ENCODE measurements at places on chromosomes 11 and 22.
A peak's percentile ranks its signal among the peaks of the same experiment; 100 is the strongest.

GRCh38 chr11:2746401-2747247 lies 46.8 kb upstream of the KCNQ1OT1 start:
- no peak for DNase-seq

DNA sequence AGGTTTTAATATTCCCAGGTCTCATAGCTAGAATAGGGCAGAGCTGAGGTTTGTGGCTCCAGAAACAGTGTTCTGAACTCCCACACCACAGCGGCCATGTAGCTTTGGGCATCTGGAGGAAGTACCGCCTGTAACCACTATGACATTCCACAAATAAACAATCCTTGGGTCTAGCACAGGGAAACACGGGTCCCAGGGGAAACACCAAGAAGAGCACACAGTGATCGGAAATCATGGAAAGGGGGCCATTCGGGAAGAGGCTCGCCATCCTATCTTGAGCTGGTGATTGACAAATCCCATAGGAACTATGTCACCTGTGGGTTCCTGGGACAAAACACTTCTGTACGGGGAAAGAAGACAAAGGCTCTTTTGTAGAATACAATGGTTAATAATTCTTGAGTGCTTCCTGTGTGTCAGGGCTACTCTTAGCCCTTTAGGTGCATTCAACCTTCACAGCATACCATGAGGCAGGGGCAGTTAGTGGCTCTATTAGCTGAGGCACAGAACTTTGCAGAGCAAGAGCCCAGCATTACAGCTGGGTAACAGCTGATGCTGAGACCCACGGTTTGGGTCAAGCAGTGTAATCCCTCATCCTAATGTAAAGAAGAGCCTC lies 514.2 kb downstream of the NTM start:
- no peak for DNase-seq

DNA sequence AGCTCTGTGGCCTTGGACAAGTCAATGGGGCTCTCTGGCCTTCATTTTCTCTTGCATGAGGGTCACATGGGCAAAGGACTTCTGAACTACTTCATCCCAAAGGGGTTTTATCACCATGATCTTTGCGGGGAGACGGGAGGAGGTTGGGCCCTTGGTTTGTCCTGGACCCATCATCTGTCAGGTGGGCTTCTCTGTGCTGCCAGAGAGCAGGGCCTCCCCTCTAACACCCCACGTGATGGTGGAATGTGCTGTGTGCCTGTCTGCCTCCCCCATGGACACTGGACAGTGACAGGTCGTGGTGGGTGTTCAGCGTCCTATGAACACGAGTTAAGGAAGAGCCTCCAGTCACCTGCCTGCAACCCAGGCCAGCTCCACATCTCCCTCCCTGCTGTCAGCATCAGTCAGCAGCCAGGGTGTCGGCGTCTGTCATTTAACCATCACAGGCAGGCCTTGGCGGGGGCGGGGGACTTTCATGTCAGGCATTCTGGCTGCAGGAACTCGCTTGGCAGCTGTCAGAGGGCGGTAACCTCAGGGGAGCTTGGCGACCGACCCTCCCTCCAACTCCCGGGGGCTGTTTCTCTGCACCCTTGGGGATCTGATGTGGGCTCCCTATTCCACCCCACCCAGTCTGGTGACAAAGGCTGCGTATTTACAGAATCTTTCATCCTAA lies 2.6 kb upstream of the SUN2 start:
- no peak for DNase-seq

DNA sequence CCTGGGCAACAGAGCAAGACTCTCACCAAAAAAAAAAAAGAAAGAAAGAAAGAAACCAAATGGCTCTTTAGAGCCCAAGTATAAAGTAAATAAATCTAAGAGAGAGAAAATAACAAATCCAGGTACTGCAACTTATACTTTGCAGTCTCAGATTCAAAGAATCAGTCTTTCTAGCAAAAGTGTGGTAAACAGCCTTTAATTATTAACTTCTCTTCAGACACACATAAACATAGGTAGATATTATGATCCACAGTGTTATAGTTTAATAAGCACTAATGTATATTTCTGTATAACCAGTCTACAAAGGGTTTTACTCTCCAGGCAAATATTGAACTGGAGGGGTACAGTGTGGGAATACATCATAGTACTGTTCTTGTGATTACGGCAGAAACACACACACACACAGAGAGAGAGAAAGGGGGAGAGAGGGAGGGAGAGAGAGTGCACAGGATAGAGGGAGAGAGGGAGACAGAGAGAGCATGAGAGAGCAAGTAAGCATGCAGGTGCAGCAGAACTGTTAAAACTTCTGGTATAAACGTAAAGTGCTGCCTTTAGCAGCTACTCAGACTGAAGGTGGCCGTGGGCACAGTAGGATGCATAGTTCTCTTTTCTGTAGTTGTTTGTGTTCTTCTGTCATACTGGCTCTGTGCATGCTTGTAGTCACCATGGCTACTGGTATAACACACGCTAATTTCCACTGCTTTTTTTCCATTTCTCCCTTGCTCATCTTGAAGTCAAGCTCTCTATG lies 32.3 kb downstream of the MTMR2 start:
- no peak for DNase-seq

GRCh38 chr11:64032050-64032449 lies 3.7 kb upstream of the FLRT1 start:
- no peak for DNase-seq

- DNase-seq: no peak
These were observed 252.7 kb downstream of the TMEM135 start for GRCh38 chr11:87290304-87290922.

DNA sequence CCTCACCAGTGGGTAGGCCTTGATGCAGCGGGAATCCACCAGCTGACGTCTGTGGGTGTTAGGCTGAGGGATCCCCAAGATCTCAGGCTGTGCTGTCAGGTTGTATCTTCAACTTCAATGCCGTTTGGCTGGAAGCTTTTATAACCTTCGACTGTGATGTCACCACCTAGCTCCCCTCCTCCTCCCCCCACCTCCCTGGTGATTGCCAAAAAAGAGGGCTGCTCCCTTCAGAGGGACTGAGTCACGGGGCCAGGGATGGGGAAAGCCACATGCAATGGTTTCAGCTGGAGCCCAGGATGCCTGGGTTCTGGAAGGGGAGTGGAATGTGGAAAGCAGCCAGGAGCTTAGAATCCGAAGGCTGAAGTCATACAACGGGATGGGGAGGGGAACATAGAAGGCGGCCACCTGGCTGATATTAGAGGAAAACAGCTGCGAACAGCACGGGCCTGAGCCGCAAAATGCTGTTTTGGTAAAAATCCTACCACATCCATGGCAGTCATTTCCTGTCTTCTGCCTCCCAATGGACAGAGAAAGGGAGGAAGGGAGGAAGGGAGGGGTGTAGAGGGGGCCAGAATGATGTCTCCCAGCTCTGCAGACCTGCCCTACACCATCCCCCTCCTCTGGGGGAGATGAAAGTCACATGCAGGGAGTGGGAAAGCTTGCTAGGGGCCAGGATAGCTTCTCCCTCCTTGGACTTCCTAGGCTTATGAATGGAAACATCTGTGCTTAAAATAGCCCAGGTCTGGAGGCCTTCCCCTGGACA lies at the start of gene LRRN4CL:
LRRN4CL (minus strand) TSS at position 110 of the 763 bp plus-strand sequence. CDS start 1,022 bp downstream, outside the sequence.
- no peak for DNase-seq

DNA sequence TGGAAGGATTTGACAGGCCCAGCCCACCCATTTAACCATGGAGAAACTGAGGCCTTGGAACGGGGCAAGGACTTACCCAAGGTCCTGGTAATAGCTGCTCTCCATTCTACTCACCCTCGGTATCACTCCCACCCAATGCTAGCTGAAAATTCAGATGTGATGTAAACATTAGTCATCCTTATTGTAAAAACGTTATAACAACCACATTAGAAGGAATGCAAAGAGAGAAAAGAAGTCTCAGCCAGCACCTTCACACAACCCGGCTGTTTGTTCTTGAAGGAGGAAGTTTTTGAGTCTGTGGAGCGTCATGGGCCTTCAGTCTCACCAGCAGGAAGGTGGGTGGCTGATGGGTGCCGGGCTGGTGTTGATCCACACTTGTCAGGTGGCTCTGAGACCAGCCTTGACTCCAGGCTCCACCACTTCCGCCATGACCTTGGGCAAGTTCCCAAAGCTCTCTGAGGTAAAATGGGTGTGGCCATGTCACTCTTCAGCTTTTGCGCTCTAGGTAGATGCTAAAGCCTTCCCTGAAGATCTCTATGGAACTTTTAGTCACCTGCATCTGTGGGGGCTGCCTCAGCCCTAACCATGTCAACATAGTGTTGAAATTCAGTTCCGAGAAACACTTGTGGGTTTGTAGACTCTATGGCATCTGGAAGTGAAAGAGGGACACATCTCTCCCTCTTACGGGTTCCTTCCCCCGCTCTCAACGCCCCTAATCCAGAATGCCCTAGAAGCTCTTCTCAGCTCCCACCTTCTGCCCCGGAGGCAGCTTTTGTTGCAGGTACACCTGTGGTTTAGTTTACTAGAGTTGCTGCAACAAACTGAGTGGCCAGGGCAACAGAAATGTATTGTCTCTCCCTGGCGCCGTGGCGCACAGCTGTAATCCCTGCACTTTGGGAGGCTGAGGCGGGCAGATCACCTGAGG lies 14.8 kb downstream of the CD6 start:
- no peak for DNase-seq

- no peak for DNase-seq
These were observed 704.1 kb upstream of the CCDC179 start for GRCh38 chr11:23564370-23564769.

- DNase-seq: no peak
These were observed 13.1 kb downstream of the VSIG10L2 start for GRCh38 chr11:125958872-125959400.

DNA sequence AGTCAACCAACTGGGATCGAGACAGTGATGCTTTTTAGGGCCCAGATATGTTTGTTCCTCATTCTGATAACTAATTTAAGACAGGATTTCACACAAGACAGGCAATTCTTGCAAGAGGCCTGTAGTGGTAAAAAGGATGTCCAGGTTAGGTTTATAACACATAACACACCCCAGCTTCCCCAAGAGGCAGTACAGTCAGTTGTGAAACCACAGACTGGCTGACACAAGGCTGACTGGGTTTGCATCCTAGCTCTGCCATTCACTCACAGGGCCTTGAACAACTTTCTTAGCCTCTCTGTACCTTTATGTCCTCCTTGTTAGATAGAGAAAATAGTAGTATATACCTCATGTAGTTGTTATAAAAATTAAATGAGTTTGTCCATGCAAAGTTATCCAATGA lies 55.0 kb upstream of the PTH start:
- DNase-seq: no peak

DNA sequence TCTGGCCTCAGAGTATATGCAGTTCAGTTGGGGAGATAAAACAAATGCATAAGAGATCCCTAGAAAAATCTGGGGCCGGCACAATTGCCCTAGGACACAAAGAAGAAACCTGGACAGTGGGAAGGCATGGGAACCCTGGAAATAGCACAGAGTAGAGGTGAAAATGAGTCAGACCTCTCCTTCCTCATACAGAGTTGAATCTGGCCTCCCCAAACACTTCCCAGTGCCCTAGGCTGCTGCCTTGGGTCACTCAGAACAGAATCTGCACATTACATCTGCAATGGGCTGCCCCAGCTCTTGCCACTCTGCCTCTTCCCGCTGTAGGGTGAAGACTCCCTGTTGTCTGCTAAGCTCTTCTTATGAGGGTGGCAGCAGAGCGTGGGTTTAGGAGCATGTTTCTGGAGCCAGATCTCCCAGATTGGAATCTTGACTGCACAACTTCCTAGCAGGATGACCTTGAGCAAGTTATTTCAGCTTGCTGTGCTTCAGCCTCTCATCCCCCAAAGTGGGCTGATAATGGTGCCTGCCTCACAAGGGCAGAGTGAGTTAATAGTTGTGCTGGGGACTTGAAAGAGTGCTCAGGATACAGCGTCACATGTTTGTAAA lies 47.1 kb upstream of the NECTIN1 start:
- no peak for DNase-seq

DNA sequence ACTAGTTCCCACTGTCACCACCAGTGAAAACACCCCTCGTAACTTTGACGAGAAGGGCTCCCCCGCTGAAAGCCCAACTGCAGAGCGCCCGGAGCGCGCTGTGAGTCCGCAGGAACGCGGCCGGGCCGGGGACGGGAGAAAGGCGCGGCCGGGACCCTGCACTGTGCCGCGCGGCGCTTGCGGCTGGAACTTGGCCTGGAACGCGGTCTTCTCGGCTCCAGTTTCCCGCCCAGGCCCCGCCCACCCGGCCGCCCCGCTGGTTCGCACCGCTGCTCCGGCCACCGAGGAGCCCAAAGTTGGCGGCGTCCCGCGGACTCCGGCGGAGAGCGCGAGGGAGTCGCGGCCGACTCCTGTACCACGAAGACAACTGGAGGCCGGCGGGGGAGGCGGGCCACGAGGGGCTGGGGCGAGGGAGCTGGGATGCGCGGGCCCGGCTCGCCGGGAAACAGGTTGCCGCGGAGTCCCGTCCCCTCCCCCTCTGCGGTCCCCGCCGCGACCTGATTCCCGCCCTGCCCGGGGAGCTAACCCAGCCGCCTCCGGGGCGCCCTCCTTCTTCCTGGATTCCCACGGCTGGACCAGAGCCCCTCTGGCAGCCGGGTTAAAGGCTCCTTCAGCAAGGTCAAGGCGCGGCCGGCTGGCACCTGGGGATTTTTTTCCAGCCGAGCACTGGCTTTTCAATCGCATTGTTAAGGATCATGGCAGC lies 3.4 kb downstream of the TENM4 start:
- peak; percentile 15 for DNase-seq

DNA sequence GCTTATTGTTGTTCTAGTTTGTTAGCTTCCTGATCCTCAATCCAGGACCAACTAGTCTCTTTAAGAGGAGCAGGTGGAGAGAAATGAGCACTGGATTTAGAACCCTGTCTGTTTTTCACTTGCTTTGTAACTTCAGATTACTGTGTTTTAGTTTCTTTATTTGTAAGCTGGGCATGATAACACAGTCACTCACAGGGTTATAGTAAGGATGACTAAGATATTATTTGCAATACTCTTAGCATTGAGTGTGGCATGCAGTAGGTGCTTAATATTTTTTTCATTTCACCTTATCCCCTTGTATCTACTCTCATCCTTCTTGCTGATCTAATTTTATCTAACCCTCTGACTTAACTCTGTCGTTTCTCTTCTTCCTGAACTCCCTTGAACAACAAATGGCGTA lies 33.8 kb downstream of the DNHD1 start:
- no peak for DNase-seq

- DNase-seq: no peak
These were observed 110.9 kb downstream of the ELP4 start for GRCh38 chr11:31620434-31620833.

DNA sequence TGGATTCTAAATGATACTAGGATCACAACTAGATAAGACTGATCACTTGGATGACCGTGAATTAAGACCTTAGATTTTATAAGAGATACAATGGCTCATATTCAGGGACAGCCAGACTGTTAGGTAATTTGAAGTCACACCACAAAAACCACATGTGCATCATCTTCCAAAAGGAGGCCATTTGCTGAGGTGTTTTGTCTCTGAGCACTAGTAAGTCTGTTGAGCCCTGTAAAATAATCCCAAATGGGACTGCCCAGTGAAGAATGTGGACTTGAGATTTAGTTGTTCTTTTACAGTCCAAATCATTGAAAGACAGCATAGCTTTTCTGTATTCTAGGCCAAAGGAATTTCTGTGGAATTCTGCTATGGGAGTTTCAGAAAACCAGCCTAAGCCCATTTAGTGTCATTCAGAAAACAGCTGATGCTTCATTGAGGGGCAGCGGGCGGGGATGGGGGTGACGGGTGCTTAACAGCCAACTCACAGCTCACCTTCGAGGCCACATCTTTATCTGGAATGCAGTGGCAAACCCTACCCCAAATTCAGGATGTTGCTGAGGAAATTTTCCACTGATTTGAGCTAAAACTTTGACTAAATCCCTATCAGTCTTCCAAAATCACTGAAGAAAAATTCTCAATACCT lies 80.1 kb upstream of the BIRC3 start:
- DNase-seq: no peak

- no peak for DNase-seq
These were observed 98.5 kb downstream of the RASSF10 start for GRCh38 chr11:13107544-13108044.

GRCh38 chr22:17794726-17795542 lies 20.7 kb upstream of the BID start:
- DNase-seq: no peak

Measured in thoracic aorta (tissue), 2 donors.